ENCODE measurements at places on chromosomes 3 and 15. TPM values are rescaled to one million over a fixed set of nuclear protein-coding genes. Genes with fewer than 3 reads are reported as not detected.

DNA sequence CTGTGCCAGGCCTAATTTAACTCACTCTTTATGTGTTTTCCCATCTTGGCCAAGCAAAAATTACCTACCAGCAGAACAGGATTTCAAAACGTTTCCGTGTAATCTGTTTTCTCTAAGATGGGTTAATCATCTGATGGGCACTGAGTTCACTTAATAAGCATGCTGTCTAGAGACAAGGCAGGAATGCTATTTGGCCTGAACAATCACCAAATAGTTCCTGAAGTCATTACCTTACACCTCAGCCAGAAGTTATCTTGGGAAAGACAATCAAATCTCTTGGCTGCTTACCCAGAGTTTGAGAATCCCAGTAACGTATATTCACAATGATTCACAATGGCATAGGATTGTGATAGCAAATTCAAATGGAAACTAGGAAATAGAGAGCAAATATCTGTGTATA, 779.1 kb downstream of the CADM2 start:
- DNase-seq, result no peak

- DNase-seq, result no peak
These were observed 440.5 kb upstream of the ADAMTS9 start for GRCh38 chr3:65128346-65128745.

DNA sequence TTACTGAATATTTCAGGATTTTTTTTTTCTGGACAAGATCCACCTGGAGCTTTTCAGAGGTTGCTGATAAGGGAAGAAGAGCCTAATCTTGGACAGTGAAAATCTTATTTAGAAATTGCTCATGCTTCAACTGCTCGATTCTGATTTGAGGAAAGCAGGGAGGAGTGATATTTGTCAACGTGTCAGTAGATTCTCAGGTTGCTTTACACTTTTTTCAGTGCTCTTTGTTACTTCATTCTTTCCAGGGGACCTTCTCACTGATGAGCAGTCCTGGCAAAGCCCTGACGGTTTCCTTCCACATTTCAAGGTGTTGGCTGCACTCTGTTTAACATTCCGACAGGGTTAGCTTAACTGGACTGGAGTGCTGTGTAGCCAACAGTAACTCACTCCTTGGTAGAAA, 24.1 kb upstream of the RARB start:
- DNase-seq, result no peak

DNA sequence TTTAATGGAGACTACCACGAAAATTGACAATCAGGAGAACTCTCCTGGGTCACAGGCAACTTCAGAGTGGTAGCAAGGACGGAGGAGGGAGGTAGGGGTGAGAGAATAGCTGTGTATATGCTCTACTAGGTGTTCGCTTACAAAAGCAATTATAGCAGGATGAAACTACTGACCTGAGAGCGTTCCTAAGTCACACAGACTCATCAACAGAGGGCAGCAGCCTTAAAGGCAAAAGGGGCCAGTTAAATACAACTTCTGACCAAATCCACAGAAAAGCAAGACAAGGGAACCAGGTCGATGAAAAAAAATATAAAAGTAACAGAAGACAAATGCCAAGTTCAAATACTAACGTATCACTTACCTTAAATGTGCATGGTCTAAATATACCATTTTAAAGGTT, 894.6 kb downstream of the PLOD2 start:
- no peak for DNase-seq

GRCh38 chr3:94869059-94869547, 806.2 kb downstream of the NSUN3 start:
- DNase-seq, result no peak

DNA sequence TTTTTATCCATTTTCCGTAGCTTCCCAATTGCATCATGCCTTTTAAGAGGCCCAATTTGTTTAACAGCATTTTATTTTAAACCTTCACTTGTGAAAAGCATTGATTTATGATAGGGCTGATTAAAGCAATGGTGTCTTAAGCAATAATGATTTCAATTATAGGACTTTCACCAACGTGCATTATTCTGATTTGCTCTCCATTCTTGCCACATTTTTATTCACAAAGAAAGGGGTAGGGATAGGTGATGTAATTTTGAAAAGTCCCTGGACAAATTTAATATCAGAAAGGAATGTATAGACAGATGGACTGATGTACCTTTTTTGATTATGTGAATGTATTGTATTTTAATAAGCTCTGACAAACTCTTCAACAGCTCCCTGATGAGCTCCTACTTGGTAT, 37.9 kb upstream of the NR2F2 start:
- DNase-seq, result no peak

- no peak for DNase-seq
These were observed 44.8 kb downstream of the CEMIP start for GRCh38 chr15:80823995-80824394.

- no peak for DNase-seq
These were observed 56.3 kb upstream of the CHD2 start for GRCh38 chr15:92843814-92844213.

- no peak for DNase-seq
These were observed 152.4 kb downstream of the LEKR1 start for GRCh38 chr3:156978481-156978961.

IQCF5 gene
- not detected for total RNA-seq

OSTN gene
- total RNA-seq, result not detected

MAP6D1 gene
- total RNA-seq, result 0.99 TPM

All from body of pancreas (tissue), 4 donors.